ENCODE measurements at places on chromosomes 2 and 18. TPM values are rescaled to one million over a fixed set of nuclear protein-coding genes. Genes with fewer than 3 reads are reported as not detected.

Gene MRPL19
- 38.2 TPM for total RNA-seq

Gene CROCC2
- not detected for total RNA-seq

Gene RIT2
- not detected for total RNA-seq

Gene CDH2
- total RNA-seq = 0.14 TPM

Gene LNPK
- 34.1 TPM for total RNA-seq

Gene SLC30A3
- 0.38 TPM for total RNA-seq

Gene REG3A
- total RNA-seq = not detected

DNA sequence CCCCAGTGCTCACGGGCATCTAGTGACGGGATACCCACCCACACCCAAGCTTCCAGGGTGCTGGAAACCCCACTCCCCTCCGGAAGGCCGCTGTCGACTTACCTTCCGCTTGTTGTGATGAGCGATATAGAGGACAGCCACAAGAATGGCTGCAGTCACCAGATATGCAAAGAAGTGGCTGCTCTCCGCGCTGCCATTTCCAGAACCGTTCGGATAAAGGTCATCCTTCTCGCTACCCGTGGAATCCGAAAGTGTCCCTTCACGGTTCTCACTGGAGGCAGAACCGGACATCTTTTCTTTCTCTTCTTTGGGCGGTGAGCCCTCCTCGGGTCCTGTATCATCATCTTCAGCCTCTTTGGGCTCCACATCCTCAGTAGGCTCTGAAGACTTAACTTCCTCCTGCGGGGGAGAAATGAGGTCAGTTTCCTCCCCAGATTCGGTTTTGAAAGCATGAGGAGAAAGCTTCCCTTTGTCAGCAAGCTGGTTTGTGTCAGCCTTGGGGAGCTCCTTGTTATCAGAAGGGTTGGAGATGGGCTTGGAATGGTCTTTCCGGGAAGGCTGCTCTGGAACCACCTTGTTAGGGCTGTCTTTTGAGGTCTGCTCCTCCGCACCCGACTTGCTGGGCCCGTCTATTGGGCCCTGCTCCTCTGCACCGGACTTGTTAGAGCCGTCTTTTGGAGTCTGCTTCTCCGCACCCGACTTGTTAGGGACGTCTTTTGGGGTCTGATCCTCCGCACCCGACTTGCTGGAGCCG is 1.2 kb downstream of the TGOLN2 start:
- H3K27me3 ChIP-seq = no peaks in the 10 kb centered on the region
- peak; percentile 84 for DNase-seq
- peak overlapping the region; percentile 100 for H3K27ac ChIP-seq
- H3K4me1 ChIP-seq = peaks cover 56% of the 10 kb centered on the region

GRCh38 chr18:52971097-52971496 is 631.1 kb downstream of the DCC start:
- H3K36me3 ChIP-seq = no peaks in the 10 kb centered on the region
- DNase-seq = no peak
- H3K4me3 ChIP-seq = no peak overlapping the region
- H3K27me3 ChIP-seq = no peaks in the 10 kb centered on the region
- H3K4me1 ChIP-seq = no peaks in the 10 kb centered on the region
- H3K27ac ChIP-seq = no peak overlapping the region

DNA sequence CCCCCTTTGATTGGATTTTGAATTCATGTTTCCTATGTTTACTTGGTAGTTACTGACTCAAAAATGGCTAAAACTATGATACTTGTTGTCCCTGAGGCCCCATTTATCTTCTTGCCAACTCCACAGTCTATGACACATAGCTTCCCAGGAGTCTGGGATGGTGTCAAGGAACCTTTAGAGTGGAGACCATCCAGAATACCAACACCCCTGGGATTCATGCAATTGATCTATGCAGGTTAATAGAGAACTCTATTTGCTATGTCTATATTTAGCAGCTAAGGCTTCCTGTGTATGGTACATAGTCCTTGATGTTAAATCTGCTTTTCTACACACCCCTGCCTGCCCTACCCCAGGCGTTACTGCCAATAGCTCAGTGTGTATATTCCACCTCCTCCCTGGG is 218.5 kb upstream of the HDAC4 start:
- H3K27me3 ChIP-seq = peaks cover 11% of the 10 kb centered on the region
- no peak overlapping the region for H3K4me3 ChIP-seq
- no peak overlapping the region for H3K27ac ChIP-seq
- peaks cover 2% of the 10 kb centered on the region for H3K36me3 ChIP-seq

DNA sequence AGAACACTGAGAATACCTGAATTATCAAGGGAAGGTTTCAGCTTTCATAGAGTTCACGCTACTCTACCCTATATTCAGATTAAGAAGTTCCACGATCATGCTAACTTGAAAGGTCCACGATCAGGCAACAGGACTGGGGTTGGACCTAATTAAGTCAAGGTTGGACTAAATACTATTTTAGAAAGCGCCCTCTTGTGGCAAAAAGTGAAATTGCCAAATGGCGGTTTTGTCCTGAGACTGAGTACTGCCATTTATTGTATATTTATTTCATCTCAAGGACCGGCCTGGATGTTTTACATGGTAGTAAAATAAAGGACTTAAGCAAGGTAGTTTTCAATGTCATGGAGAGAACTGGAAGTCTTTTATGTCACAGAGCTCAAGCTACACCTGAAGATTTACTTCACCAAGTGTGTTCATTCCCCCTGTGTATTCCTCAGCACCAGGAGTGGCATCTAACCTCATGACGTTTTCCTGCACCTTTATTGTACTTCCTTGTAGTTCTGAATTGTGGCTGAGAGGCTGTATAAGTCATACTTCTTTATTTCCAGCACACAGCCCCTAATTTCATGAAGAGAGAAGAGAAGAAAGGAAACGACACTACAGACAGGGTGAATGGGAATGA is 56.8 kb downstream of the SRD5A2 start:
- no peak overlapping the region for H3K27ac ChIP-seq
- DNase-seq = peak; percentile 56
- no peaks in the 10 kb centered on the region for H3K36me3 ChIP-seq

DNA sequence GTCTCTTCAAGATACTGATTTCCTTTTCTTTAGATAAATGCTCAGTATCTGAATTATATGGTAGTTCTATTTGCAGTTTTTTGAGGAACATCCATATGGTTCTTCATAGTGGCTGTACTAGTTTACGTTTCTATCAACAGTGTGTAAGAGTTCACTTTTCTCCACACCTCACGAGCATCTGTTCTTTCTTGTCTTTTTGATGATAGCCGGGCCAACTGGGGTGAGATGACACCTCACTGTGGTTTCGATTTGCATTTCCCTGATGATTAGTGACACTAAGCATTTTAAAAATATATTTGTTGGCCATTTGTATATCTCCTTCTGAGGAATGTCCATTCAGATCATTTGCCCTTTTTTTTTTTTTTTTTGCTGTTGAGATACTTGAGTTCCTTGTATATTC is 458.8 kb downstream of the SETBP1 start:
- DNase-seq = no peak
- no peaks in the 10 kb centered on the region for H3K36me3 ChIP-seq
- no peaks in the 10 kb centered on the region for H3K4me1 ChIP-seq

DNA sequence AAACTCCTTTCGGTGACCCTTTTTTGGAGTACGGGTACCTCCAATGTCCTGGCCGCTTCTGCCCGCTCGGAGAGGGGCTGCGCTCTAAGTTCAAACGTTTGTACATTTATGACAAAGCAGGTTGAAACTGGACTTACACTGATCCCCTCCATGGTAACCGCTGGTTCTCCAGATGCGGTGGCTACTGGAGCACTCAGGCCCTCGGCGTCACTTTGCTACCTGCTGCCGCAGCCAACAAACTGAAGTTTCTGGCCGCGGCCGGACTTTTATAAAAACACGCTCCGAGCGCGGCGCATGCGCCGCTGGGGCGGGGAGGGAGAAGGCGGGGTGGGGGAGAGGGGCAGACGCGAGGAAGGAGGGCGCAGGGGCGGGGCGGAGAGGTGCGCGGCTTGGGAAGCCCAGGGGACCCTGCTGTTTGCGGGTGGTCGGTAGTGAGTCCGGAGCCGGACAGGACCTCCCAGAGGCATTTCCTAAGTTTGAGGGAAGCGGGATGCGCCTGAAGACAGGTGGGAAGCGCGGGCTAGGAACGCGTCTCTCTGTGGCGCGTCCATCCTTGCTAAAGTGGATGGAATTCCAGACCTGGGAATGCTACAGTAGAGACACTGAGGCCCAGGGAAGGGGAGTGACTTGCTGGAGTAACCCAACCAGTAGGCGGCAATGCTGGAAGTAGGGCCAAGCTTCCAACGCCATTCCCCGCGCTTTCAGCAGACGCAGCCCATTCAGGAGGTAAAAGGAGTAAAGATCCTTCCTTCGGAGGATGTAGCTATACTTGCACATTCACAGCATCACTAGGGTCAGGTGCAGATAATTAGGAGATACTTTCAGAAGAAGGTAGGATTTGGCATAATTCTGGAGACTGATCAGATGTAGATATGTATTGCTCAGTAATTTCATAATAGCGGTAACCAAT is at the start of gene CXCR4:
Gene CXCR4 (minus strand): TSS at position 241 of the 910 bp plus-strand sequence. CDS start 89 bp downstream, at position 152.
- H3K27me3 ChIP-seq = peaks cover 20% of the 10 kb centered on the region
- peak within 1 kb of the TSS; percentile 92 for H3K4me3 ChIP-seq
- peak within 1 kb of the TSS; percentile 95 for H3K27ac ChIP-seq
- H3K4me1 ChIP-seq = peaks cover 38% of the 10 kb centered on the region

DNA sequence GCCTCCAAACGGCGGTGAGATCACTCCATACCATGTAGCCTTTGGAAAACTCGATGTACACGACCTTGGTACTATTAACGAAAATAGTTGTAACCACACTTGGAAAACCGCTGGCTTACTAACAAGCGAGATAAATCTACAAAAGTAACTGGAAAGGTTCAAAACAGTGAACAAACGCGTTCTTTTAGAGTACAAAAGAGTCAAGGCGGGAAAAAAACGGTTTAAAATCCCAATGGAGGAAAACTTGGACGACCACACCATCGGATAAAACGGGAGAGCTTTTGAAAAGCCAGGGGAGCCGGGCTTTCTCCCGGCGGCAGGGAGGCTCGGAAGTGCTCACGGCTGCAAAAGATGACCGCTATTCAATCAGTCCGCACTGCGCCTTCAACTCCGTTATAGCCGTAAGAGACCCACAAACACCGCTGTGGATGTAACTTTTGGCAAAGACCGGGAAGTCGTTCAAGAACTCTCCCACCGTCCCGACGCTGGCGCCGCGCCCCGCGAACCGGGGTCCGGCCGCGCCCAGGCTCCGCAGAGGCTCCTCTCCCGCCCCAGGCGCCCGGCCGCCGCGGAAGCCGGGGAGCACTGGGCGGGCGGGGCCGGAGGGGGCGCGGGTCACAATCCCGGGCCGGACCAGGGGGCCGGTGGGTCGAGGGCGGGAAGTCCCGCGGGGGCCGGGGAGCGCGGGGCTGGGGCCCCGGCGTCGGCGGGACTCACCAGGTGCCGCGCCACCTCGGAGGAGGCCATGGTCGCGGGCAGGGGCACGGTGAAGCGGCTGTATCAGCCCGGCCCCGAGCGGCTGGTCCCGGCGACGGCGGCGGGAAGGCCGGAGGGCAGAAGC is 465 bp downstream of the SEPTIN10 start:
- peaks cover 8% of the 10 kb centered on the region for H3K36me3 ChIP-seq
- H3K4me1 ChIP-seq = peaks cover 7% of the 10 kb centered on the region
- peaks cover 74% of the 10 kb centered on the region for H3K27me3 ChIP-seq
- H3K27ac ChIP-seq = peak overlapping the region; percentile 54

GRCh38 chr18:51193621-51194287 is 3.7 kb downstream of the MEX3C start:
- H3K4me1 ChIP-seq = peaks cover 47% of the 10 kb centered on the region
- H3K27me3 ChIP-seq = no peaks in the 10 kb centered on the region
- peak overlapping the region; percentile 95 for H3K4me3 ChIP-seq

- peaks cover 64% of the 10 kb centered on the region for H3K4me1 ChIP-seq
- peak; percentile 97 for DNase-seq
- H3K27me3 ChIP-seq = no peaks in the 10 kb centered on the region
- peak overlapping the region; percentile 91 for H3K4me3 ChIP-seq
- H3K27ac ChIP-seq = peak overlapping the region; percentile 99
Observed at GRCh38 chr2:121649596-121650314, 493 bp upstream of the CLASP1 start.

DNA sequence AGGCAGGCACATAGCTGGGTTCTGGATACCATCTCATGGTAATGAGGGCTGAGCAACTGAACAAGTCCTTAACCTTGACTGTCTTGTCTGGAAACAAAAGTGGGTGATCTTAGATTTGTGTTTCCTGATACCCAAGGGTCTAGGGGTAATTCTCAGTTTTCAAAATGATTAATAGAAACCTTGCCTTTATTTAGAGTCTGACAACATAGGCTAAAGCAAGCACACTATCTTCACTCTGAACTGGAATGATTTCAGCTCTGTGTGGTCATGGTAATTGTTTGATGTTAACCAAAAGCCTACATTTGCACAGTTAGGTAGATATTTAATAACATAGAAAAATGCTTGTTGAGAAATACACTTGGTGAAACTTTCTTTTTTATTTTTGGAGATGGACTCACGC is 6.8 kb upstream of the LAMA3 start:
- no peaks in the 10 kb centered on the region for H3K36me3 ChIP-seq
- no peaks in the 10 kb centered on the region for H3K4me1 ChIP-seq
- H3K27ac ChIP-seq = no peak overlapping the region

- H3K36me3 ChIP-seq = no peaks in the 10 kb centered on the region
- peaks cover 13% of the 10 kb centered on the region for H3K4me1 ChIP-seq
- peaks cover 8% of the 10 kb centered on the region for H3K27me3 ChIP-seq
- no peak for DNase-seq
- H3K27ac ChIP-seq = no peak overlapping the region
- H3K4me3 ChIP-seq = no peak overlapping the region
Observed at GRCh38 chr2:74778381-74779264, 55.3 kb upstream of the HK2 start.

DNA sequence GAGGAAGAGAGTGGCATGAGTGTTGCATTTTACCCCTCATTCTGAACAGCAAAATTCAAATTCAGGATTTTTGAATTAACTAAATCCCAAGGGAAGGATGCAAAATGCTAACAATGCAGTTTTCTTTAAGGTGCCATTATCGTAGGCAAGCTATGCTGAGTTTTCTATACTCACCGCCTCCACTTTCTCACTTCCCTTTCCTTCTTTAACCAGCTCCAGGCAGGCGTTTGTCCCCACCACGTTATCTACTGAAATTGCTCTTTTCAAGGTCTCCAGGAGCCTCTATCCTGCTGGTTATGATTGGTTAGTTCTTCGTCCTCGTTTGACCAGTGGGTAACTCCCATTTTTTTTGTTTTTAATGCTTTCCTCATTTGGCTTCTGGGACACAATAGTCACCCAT is 1.8 kb upstream of the CPO start:
- no peak overlapping the region for H3K4me3 ChIP-seq
- no peak overlapping the region for H3K27ac ChIP-seq
- DNase-seq = no peak
- no peaks in the 10 kb centered on the region for H3K36me3 ChIP-seq
- H3K4me1 ChIP-seq = no peaks in the 10 kb centered on the region

GRCh38 chr2:70515938-70516337 is 37.7 kb downstream of the TGFA start:
- no peaks in the 10 kb centered on the region for H3K27me3 ChIP-seq
- H3K27ac ChIP-seq = no peak overlapping the region
- no peak overlapping the region for H3K4me3 ChIP-seq
- DNase-seq = no peak
- H3K4me1 ChIP-seq = peaks cover 10% of the 10 kb centered on the region
- no peaks in the 10 kb centered on the region for H3K36me3 ChIP-seq

DNA sequence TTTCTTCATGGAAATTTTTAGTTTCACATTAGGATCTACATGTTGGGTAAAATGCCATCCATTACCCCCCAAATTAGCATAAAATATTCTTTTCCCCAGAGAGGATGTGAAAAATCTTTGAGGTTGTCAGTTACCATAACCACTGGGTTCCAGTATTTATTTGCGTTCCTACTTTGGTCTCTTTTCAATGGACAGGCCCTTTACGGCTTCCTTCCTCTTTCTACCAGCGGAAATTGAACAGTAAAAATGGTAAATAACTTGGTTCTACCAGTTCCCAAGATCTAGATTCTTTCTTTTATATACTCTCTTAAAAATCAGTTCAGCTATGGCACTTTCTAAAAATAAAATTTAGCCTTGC is 169.2 kb upstream of the APCDD1 start:
- no peaks in the 10 kb centered on the region for H3K27me3 ChIP-seq
- no peak overlapping the region for H3K4me3 ChIP-seq
- no peaks in the 10 kb centered on the region for H3K36me3 ChIP-seq
- no peak overlapping the region for H3K27ac ChIP-seq
- H3K4me1 ChIP-seq = no peaks in the 10 kb centered on the region

Measured in activated CD8-positive, alpha-beta memory T cell treated with anti-CD3 and anti-CD28 coated beads, Interleukin-2, amount 10 ng/mL, durations not matched to agents 7 days and 5 days (primary cell).